ENCODE measurements at places on chromosomes 16 and 17.

- DNase-seq = no peak
These were observed 516 bp downstream of the SLC16A6 start for GRCh38 chr17:68290268-68290954.

DNA sequence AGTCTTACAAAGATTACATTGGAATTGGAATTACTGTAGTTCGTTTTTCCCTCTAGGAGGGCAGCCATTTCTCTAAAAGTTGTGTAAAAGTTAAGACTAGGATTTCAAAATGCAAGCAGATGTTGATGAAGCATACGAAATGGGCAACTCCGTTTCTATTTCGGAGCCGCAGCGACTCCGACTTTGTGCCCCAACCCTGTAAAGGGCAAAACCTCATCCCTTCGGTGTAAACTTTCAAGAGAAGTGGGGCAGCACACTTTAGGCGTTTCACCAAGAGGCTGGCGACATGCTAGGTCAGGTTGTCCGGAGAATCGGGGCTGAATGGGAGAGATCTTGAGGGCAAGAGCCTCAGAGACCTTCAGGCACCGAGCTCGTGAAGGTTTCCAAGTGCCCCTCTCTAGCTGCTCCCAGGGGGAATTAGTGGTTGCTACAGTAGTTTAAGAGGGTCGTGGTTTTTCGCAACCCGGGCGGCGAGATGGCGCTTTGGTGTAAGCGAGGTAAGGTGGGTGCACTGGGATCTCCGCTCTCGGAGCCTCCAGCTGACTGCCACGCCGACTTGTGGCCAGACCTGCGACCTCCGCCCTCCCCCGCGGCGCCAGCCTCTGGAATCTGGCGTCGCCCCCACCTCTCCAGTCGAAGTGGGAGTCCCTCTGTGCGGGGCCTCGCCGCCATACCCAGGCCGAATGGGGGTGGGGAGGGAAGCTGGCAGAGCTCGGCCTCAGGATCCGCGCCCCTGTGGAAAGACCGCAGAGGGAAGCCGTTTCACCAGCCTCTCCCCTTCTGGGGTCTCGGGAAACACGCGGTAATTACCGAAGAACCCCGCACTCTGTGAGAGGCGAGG, 1.0 kb upstream of the HEXIM2 start:
- DNase-seq = no peak

DNA sequence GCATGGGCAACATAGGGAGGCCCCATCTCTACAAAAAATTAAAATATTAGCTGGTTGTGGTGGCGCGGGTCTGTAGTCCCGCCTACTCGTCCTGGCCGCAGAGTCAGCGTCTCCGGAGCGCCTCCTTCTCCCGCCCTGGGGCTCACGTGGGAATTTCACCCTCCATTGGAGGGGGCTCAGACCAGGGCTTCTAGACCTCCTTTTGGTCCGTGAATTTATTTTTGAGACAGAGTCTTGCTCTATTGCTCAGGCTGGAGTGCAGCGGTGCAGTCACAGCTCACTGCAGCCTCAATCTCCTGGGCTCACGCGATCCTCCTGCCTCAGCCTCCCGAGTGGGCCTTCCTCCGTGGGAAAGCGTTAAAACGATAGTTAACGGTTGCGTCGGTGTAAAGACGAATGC, 394 bp upstream of the NME4 start:
- DNase-seq = no peak

- DNase-seq = no peak
These were observed 64.5 kb upstream of the MED9 start for GRCh38 chr17:17412326-17412725.

All from vagina (tissue), 2 donors.